ENCODE measurements at places on chromosomes 11 and 22.

- DNase-seq: no peak
Measured at GRCh38 chr11:117366875-117367274, 39.2 kb downstream of the CEP164 start.

- DNase-seq: peak; percentile 54
Measured at GRCh38 chr11:65112546-65113360, 1.1 kb downstream of the TM7SF2 start.

GRCh38 chr22:37757663-37758062, 50.1 kb upstream of the GCAT start:
- DNase-seq: no peak

- DNase-seq: no peak
Measured at GRCh38 chr11:67309166-67309565, 5.8 kb downstream of the SSH3 start.

- DNase-seq: no peak
Measured at GRCh38 chr22:50696799-50697561, 24.4 kb downstream of the SHANK3 start.

- DNase-seq: no peak
Measured at GRCh38 chr11:84799112-84799511, 828.0 kb downstream of the DLG2 start.

DNA sequence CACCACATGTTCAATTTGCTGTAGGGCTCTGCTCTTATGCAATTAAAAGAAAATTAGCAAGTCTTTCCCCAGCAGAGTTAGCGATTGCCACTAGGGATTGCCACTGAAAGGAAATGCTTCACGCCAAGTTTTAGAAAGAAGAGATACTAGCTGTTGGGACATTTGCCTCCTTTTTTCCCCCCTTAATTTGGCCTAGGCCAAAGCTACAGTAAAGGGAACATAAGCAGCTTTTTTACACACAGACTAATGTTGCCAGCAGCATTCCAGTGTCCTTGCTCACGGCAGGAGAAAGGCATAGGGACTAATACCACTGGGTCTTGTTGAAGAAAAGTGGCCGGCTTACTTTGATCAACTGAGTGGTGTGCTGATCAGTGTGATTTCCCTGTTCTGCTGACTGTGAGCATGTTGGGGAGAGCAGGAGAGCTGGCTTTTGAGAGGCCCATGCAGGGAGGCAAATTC, 71.2 kb downstream of the PHF21A start:
- DNase-seq: peak; percentile 51

DNA sequence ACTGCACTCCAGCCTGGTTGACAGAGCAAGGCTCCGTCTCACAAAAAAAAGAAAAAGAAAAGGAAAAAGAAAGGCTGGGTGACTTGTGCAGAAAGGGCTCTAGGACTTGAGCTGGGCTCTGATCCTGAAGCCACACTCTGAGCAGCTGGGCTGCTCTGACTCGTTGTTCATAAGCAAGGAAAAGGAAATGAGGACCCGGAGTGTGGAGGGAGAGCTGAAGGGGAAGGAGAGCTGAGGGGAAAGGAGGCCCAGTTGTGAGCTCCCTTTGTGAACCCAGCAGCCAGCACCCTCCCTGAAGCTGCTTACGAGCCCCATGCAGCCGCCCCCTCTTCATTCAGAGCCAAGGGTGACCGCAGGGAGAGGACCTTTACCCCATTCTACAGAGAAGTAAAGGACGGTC, 12.3 kb upstream of the SH3BP1 start:
- no peak for DNase-seq

- DNase-seq: no peak
Measured at GRCh38 chr11:1783725-1784529, 20.2 kb upstream of the CTSD start.

DNA sequence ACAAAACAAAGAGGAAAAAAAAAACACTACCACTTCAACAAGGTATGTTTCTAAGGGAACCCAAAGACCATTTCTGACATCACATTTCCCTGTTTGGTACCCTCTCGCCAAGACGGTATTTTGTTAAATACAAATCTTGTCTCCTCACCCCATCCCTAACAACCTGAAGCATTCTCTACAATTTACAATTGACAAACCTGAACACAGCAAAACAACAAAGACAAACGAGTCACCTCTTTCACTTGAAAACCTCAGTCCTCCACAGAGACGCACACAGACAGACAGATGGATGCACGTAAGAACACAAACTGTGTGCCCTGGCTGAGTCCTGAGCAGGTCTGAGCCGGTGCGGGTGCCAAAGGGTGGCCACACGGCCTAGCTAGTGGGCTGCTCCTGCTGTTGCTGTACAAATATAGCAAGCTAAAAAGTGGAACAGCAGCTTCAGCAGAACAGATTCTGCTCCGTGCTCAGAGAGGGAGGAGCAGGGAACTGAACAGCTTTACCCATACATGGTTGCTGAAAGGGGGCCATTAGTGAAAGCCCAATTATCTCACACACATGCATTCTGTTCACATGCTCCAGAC, 28.5 kb downstream of the CELF1 start:
- DNase-seq: no peak

- no peak for DNase-seq
Measured at GRCh38 chr11:134761926-134762247, 349.8 kb upstream of the B3GAT1 start.

- no peak for DNase-seq
Measured at GRCh38 chr22:45896964-45897538, 79.9 kb downstream of the WNT7B start.

Data from SJSA1 (cell line).